ENCODE measurements at places on chromosomes 11 and 22. TPM values are rescaled to one million over a fixed set of nuclear protein-coding genes. Genes with fewer than 3 reads are reported as not detected.

The CHRM1 gene
- 0.11 TPM for total RNA-seq

The DUSP8 gene
- total RNA-seq = 1.9 TPM

The APOBEC3H gene
- not detected for total RNA-seq

The RBMXL2 gene
- total RNA-seq = not detected

The TMA7B gene
- total RNA-seq = not detected

The GRAMD1B gene
- 38.4 TPM for total RNA-seq

The RFPL1 gene
- total RNA-seq = not detected

The SDHD gene
- total RNA-seq = 70.4 TPM

The GRM5 gene
- total RNA-seq = not detected

The OR2AG2 gene
- total RNA-seq = not detected

The OR5AK2 gene
- total RNA-seq = not detected

The TNNI2 gene
- total RNA-seq = not detected

The SAA4 gene
- not detected for total RNA-seq

The HTR3B gene
- not detected for total RNA-seq

The FOLR2 gene
- not detected for total RNA-seq

The ANO5 gene
- total RNA-seq = 2.3 TPM

The ADAMTS8 gene
- 0.69 TPM for total RNA-seq

The OR51T1 gene
- not detected for total RNA-seq

The KDELR3 gene
- 15.6 TPM for total RNA-seq

The SLC37A2 gene
- total RNA-seq = 0.10 TPM

The CHKB gene
- total RNA-seq = 13.0 TPM

The FREY1 gene
- 0.66 TPM for total RNA-seq

The POU2F3 gene
- total RNA-seq = not detected

The GPHA2 gene
- total RNA-seq = not detected

The MUC5AC gene
- total RNA-seq = 5.4 TPM

The OR52I2 gene
- total RNA-seq = not detected

The KREMEN1 gene
- total RNA-seq = 2.5 TPM

The OR2D2 gene
- total RNA-seq = not detected

The CCDC116 gene
- not detected for total RNA-seq

The PNPLA3 gene
- total RNA-seq = 0.80 TPM

The PAMR1 gene
- total RNA-seq = not detected

The LGR4 gene
- total RNA-seq = 52.4 TPM

The NCAM1 gene
- not detected for total RNA-seq

The MRGPRG gene
- not detected for total RNA-seq

The INS gene
- total RNA-seq = not detected
